ENCODE measurements at places on chromosomes 3 and 15.

- no peak for DNase-seq
Observed at GRCh38 chr15:35023804-35024203, 35.7 kb upstream of the ZNF770 start.

DNA sequence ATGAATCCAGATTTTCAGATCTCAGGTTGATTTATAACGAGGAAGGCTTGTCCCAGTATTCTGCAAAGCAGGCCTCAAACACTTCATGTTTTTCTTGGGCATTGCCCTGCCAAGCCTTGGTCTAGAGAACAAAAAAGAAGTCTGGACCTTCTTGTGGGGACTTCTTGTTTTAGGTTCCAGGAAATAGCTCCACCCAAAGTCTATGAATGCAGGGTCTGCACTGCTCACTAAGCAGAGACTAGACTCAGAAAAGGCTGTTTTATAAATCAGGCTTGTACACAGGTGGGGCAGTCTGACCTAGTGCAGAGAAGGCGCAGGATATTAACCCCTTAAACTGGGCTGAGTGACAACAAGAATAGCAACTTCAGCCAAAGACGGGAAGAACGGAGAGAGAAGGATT is 44.3 kb downstream of the GLB1 start:
- no peak for DNase-seq

DNA sequence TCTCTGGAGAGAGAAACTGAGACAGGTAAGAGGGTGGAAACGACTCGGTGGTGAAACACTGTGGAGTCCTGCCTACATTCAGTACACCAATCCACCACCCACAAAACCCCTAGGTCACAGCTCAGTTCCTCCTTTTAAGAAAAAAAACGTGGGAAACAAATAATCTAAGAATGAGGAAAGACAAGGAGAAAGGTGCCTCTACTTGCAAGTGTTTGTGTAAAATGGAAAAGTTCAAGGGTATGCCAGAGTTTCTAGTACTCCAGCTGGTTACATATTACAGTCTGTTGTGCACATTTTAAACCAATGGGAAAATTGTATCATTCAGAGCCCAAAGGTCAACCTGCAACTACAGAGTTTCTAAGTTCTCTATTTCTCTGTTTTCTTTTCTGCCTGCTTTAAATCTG is 32.2 kb downstream of the HGD start:
- DNase-seq: no peak

- DNase-seq: no peak
Observed at GRCh38 chr3:107604057-107604822, 81.5 kb downstream of the BBX start.

DNA sequence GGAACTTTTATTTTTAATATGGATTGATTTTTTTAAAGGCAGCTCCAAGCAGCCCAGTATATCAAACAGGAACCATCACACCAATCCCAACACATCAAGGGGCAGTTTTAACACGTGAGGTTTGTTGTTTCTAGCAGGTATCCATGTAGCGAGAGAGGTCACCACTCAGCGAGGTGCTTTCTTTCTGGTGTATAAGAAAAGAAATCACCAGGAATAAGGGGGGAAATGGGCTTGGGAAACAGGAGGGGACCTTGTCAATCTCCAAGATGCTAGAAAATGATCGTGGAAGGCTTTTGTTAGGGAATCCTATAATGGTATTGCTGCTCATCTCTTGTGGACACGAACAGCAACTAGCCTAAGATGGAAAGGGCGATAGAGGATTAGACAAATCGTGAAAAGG is 402.9 kb upstream of the ATP11B start:
- no peak for DNase-seq

- no peak for DNase-seq
Observed at GRCh38 chr3:192907784-192908183, 9.9 kb downstream of the MB21D2 start.

GRCh38 chr3:69612791-69613190 is 126.5 kb upstream of the MITF start:
- DNase-seq: no peak

- no peak for DNase-seq
Observed at GRCh38 chr3:128624526-128625138, 26.0 kb downstream of the RPN1 start.

DNA sequence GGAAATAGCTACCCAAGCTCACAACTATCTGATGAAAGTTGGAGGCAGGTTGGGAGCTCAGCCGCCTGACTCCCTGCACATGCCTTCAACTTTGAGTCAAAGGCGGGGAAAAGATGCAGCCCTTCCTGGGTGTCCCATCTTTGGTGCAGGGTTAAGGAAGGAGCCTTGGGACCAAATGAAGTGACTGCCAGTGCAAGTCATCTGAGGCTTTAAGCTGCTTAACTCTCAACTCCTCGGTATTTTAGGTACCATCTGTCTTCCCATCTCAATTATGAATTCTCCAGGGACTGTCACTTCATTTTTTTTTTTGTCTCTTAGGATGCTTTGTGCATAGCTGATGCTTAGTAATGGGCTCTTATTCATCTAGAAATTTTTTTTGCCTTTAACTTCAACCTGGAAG is 408.8 kb upstream of the C2CD4B start:
- no peak for DNase-seq

DNA sequence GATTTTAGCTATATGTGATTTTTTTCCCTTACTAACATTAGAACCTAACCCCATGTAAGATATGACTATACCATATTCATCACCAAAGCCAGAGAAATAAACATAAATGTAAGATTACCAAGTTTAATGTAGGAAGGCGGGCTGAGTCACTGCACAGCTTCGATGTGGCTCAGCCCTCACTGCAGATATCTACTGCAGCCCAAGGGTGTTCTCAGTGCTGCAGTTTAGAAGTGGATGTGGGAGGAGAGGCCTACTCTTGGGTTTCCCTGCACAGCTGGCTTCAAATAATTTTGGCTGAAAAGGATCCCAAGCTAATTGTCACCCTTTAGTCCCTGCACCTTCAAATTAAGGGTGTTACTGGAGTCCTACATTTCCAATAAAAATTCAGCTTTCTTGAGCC is 9.3 kb downstream of the ARPP19 start:
- DNase-seq: no peak

GRCh38 chr3:37800022-37800551 is 61.6 kb upstream of the CTDSPL start:
- DNase-seq: no peak

DNA sequence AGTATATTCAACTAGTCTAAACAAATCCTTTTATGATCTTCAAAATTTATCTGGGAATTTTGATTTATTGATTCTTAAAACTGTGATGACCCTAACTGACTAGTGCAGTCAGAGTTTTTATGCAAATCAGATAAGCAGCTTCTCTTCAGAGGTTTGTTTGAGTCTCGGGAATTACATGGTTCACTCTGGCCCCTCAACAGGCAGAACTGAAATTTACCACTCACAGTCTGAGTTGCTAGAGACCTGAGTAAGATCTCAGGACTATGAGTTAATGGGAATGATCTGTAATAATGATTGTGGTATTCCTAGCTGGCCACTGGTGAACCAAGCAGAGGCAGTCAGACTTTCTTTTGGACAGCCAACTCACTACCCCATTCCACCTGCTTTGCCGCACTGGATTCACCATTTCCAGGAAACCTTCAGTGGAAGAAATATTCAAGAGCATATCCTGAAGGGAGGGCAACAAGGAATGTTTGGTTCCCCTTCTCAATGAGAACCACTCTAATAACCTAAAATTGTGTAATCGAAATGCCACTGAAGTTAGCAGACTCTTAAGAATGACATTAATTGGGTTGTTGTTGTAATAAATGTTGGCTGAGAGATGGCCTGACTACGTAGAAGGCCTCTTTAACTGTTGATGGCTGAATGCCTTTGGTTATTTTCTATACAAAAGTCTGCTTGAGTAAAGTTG is 11.5 kb upstream of the DNAJC13 start:
- no peak for DNase-seq

DNA sequence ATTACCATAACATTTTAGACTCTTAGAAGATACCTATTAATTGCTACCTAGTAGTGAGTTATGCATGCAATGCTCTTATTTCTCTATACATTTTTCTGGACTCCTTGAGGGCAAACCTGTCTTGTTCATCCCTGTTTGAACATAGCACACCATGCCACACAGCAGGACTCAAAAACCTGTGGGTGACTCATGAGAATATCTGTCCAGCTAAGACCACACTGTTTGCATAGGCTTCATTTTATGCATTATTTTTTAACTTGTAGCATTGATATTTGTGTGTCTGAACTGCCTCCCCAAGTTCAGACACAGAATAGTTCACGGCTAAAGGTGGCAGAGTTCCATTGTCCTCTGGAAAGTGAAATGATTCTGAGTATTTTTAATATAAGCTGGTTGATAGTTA is 1.8 kb downstream of the LMCD1 start:
- no peak for DNase-seq

GRCh38 chr3:81666502-81667121 is 94.8 kb downstream of the GBE1 start:
- no peak for DNase-seq

DNA sequence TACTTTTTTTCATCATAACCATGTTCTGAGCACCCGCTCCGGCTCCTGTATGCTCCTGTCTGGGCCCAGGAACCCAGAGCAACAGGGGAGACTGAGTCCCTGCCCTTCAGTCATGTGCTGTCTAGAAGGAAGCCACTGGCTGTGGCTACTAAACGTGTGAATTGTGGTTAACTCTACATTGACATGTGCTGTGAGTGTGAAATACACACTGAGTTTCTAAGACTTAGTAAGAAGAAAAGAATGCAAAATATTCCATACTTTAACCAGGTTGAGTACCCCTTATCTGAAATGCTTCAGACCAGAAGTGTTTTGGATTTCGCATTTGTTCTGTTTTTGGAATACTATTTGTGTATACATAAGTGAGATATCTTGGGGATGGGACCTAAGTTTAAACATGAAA is 42.8 kb upstream of the CGNL1 start:
- no peak for DNase-seq

DNA sequence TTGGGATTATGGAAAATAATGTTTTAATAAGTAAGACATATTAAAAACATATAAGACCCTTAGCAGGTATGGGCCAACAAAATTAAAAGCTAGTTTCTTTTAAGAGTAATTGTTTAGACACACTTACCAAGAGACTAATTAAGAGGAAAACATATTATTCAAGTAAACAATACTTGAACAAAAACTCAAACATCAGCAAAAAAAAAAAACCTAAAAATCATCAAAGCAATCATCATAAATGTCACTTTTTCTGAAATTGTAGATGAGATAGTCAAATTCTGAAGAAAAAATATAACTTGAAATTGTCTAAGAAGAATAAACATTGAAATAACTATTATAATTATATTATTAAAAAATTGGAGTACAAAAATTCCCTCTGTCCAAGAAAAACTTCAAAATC is 1318.2 kb downstream of the ZPLD1 start:
- DNase-seq: no peak

- no peak for DNase-seq
Observed at GRCh38 chr15:45249125-45249780, 2.8 kb upstream of the SLC28A2 start.

DNA sequence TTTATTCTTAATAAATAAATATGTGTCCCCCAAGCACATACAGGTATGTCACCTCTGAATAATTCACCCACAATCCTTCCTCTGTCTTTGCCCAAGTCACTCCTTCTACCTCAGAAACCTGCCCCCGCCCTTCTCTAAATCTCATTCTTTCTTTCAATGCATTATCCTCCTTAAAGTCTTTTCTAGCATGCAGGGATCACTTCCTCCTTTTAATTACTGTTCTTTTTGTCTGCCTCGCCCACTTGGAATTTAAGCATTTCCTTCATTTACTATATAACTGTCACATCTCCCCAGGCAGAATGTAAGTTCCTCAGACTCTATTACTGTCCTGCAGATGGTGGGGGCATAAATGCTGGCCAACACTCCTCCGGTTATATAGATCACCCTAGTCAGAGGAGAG is 7.8 kb downstream of the CCDC80 start:
- no peak for DNase-seq

GRCh38 chr3:119044593-119044992 is 9.9 kb upstream of the IGSF11 start:
- DNase-seq: no peak

All from right atrium auricular region (tissue), 2 donors.